NCI-H2029 treated with DMSO at 0.1 percent for 48 hours (cell line): ENCODE measurements at places on chromosomes 6 and 20.

GRCh38 chr6:161370880-161371279 is 97.0 kb upstream of the AGPAT4 start:
- peak; percentile 61 for DNase-seq

GRCh38 chr6:6248651-6249050 is 71.8 kb downstream of the F13A1 start:
- no peak for DNase-seq

DNA sequence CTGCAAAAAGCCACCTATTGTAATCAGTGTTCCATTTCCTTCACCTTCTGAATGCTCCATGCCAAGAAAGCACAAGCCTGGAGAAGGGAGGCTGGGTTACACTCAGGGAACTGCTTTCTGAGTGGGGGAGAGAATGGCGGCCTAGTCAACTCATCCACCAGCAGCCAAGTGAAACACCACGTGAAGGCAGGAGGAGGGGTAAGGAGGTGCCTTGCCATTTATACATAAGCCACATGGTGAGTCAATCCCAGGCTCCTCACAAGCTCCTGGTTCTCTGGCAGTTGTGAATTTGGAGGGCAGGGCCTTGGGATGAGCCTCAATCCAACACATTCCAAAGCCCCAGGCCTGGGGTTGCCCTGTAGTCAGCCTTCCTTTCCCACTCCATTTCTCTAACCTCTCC is 149.4 kb downstream of the CD24 start:
- DNase-seq: no peak

GRCh38 chr6:121020656-121021055 is 313.6 kb downstream of the TBC1D32 start:
- no peak for DNase-seq

GRCh38 chr6:28443112-28443773 is at the start of gene ZSCAN23:
Gene ZSCAN23, minus strand, starts transcription at chr6:28443491. Its CDS starts 7,225 bp downstream, at chr6:28436266.
- peak; percentile 1 for DNase-seq

DNA sequence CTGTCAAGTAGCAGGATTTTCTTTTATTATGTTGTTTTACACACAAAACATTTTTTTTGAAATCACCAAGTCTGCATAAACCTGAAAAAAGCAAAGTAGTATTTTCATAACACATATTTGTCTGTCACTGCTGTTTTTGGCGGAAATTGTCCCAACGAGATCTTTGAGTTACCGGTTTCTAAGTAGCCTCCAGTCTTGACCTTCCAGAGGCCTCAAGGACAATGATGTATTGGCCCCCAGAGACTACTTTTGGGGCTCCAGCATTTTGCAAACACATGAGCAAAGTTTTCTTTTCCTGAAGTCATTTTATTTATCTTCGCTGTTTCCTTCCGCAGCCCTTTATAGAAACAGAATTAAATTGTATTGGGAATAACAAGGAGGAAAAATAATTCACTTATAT is 862.6 kb downstream of the KIF16B start:
- no peak for DNase-seq

GRCh38 chr20:8860011-8860495 is 208.8 kb upstream of the PLCB4 start:
- no peak for DNase-seq

- no peak for DNase-seq
These were observed 70.6 kb downstream of the AFG1L start for GRCh38 chr6:108365478-108365877.

- DNase-seq: no peak
These were observed 132.7 kb downstream of the EDN1 start for GRCh38 chr6:12422848-12423247.

GRCh38 chr20:24491041-24491756 is 21.8 kb downstream of the SYNDIG1 start:
- DNase-seq: no peak

GRCh38 chr20:50810063-50810462 is 15.2 kb downstream of the BCAS4 start:
- no peak for DNase-seq

DNA sequence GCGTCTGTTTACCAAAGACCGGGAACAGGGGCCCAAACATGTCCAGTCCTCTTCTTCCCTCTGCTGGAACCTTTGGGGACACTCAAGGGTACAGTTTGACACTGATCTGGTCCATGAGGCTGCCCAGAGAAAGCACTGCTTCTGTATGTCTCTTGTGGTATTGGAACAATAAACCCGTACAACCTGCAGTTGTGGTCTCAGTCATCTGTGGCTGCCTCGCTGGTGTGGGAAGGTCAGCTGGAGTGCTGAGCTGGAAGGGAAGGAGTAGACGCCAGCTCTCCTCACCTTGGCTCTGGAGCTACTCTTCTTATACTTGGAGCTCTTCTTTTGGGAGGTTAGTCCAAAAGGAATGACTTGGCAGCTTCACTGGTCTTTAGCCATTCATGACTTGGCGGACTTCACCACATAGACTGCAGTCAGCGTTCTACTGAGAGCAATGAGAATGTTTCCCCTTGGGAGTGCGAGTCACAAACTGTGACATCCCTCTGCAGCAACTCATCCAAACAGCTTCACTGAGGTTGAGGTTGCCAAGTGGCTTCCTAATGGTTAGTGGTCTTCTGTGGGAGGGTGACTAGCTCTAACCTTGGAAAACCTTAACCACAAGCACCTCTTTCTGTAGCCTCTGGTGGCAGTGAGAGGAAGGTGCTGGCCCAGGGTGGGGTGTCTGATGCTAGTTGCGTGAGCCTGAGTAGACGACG is 81.2 kb downstream of the ASXL1 start:
- no peak for DNase-seq

DNA sequence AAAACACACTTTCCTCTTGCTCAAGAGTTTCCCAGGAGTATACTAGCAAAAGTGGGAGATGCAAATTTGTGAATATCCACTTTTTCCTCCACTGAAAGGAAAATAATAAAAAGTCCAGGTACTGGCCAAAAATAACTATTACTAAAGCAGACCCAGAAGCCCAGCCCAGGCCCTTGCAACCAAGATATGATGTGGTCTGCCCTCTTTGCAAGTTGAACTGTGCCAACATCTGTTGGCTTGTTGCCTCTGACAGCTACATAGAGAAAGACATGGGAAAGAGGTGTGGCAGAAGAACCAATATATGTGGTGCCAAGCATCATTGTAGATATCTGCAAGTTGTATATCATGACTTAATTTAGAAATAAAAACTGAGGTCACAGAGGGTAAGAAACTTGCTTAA is 78.4 kb upstream of the JAG1 start:
- no peak for DNase-seq

DNA sequence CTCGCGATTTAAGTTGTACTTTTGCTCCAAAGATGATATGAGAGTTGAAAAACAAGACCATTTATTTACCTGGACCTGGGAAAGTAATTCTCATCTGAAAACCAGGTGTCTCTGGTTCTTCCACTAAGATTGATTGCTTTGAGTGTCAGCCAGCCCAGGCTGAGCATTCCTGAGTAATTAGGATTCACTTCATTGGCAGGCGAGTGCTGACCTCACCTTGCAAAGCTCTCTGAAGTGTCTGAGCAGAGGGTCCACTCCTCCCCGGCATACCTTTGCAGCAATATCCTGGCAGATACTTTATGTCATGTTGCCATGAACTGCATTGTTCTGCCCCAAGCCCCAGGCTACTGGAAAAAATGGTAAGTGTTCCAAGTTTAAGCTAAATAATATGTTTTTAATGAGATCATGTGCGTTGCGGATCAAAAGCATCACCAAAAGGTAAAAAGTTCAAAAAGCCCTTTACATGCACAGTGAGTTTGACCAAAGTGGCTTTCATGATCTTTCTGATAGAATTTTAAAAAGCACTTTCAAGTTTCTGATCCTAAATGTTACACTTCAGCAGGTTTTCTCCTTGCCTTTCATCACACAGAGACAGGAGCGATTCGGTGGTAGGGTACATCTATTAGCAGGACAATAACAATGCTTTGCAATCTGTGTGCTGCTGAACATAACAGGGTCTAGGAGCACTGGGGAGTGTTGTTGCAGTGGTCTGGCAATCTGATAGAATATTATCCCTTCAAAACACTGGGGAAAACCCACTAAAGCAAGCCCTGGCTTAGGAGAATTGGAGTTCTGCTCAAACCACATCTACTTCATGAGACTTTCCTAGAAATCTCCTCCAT is 127.8 kb upstream of the EEF1E1 start:
- no peak for DNase-seq

- no peak for DNase-seq
These were observed 13.9 kb downstream of the GCM1 start for GRCh38 chr6:53134601-53135235.

DNA sequence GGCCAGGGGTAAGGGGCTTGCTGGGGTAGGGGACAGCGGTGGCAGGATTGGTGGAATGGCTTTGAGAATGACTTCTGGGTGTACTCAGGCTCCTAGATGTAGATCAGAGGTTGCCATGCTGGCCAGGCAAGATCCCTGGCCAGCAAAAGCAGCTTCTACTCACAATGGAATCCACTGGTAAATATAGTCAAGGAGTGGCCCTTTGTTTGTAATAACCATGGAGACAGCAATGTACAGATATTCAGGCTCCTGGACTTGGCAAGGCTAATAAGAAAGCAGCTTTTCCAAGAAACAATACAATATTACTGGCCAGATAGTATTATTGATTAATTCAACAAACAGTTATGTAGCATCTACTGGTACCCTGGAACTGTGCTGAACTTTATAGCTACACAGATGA is 37.9 kb downstream of the CDH26 start:
- DNase-seq: no peak
